ENCODE measurements at places on chromosomes 12 and 14.

- DNase-seq: no peak
Measured at GRCh38 chr12:25768151-25768550, 190.3 kb upstream of the RASSF8 start.

DNA sequence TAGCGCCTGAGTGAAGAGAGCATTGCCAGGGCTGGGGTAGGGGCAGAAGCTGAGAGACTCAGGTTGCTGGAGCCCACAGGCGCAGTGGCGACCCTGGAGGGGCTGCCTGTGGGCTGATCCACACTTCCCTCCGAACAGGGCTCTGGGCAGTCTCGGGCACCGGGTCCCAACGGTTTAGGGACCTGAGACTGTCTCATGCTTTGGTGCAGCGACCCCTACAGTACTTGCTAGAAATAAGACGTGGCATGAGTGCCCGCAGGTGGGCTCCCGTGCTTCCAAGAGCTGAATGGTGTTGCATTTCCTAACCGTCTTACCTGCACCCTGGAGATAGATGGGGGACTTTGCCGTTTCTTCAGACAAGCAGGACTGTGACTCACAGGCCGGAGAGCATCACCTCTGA is 57.4 kb downstream of the AACS start:
- DNase-seq: no peak

DNA sequence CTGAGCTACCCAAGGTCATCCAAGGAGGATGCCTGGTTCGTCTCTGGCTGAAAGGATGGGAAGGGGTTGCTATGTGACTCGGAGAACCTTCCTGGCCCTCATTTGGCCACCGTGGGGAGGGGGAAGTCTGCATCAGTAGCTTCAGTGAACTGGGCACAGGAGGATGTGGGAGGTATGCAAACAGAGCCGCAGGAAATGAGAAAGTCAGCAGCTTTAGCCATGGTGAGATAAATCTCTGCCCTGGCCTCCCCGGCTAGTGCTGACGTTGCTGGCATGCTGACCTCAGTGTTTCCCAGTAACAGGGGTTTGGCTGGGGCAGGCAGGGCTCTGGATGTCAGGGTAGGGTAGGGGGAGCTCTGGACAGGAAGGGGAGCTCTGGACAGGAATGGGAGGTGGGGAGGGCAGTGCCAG is 2.3 kb upstream of the CEBPE start:
- no peak for DNase-seq

DNA sequence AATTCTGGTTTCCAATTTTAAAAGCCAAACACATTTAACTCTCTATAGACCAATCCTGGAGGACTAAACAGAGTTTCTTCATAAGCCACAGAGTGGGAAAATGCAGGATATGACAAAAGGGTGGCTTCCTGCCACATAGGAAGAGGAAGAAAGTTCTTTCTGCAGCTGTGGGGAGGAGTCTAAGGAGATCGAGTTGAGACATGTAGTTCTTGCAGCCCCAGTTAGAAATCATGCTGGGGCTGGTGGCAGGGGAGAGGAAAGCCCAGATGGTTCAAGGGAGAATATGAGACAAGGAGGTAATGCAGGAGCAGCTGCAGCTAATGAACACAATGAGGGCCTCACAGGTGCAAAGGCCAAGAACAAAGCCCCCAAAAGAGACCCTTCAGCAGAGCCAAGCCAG is 85.0 kb upstream of the ARID2 start:
- no peak for DNase-seq

DNA sequence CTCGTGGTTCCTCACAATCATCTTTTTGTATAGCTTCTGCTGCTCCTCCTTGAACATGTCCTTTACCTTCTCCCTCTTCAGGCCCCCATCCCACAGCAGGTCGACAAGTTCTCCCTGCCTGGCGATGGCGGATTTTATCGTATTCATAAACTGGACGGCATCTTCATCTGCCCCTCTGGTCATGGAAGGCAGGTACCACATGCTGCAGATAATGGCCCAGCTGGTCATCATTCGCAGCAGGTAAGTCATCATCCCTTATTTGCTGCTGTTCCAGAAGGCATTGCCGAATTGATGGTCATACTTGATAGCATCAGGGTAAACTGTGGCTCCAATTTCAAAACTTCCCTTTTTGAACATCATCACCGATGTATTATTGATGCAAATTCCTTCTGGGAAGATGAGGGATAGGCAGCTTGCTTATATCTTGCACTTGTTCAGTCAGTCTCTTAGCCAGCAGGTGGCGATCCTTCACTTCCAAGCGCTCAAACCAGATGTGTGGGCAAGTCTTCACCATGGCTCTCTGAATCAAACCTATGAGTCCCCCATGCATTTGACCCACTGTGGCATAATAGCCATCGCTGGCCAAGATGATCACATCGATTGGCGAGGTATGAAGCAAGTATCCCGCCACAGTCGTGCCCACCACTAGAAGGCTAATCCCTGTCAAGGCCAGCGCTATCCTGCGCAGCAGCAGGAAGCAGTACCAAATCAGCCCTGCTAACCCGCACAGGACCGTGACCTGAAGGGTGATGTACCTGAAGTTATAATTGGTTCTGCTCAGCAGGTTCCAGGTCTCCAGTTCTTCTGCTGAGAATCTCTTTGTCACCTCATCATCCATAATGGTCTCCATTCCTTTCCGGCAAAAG is 381.5 kb upstream of the STXBP6 start:
- peak; percentile 4 for DNase-seq

All from activated CD4-positive, alpha-beta T cell treated with anti-CD3 and anti-CD28 coated beads for 48 hours (primary cell).